Right kidney (tissue), 9 donors: ENCODE measurements at places on chromosomes 1 and 21.

DNA sequence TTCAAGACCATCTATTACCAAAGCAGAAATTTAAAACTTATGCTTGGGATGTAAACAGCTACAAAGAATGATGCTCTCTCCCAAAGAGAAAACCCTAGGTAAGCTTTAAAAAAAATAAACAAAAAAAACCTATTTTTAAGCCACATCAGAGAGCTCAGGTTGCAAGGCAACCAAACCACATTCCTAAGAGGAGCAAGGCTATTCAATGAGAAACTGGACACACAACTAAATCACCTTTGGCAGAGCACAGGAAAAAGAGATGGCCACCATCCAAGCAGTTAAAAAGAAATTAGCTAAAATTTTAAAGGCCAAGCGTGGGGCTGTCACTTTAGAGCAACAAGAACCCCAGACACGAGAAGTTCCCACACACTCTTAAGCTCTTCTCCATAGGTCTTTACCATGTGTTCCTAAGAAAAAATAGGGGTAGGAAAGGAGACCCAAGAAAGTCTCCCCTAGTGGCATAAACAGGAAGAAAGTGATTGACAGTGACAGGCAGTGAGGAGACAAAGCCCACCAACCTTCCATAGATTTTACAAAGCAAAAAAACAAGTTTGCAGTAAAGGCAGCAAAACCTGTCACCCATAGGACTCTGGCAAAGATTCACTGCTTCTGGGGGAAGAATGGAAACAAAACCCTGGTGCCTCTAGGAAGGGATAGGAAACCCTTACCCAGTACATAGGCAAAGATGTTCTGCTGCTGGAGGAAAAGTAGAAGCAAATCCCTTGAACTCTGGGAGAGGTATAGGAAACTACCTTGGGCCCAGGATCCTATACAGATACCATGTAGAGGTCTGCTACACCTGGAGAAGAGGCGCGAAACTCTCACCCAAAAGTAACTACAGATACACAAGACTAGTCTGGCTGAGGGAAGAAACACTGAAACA is 68.5 kb downstream of the FOXJ3 start:
- peak; percentile 11 for DNase-seq

DNA sequence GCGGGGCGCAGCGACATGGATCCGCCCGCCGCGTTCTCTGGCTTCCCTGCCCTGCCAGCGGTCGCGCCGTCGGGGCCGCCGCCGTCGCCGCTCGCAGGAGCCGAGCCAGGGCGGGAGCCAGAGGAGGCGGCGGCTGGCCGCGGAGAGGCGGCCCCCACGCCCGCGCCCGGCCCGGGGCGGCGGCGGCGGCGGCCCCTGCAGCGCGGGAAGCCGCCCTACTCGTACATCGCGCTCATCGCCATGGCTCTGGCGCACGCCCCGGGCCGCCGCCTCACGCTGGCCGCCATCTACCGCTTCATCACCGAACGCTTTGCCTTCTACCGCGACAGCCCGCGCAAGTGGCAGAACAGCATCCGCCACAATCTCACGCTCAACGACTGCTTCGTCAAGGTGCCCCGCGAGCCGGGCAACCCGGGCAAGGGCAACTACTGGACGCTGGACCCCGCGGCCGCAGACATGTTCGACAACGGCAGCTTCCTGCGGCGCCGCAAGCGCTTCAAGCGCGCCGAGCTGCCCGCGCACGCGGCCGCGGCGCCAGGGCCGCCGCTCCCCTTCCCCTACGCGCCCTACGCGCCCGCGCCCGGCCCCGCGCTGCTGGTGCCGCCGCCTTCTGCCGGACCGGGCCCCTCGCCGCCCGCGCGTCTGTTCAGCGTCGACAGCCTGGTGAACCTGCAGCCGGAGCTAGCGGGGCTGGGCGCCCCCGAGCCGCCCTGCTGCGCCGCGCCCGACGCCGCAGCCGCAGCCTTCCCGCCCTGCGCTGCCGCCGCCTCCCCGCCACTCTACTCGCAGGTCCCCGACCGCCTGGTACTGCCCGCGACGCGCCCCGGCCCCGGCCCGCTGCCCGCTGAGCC is 459 bp downstream of the FOXE3 start:
- DNase-seq, result peak; percentile 64

GRCh38 chr21:29582855-29583254 is 284.1 kb downstream of the BACH1 start:
- no peak for DNase-seq

DNA sequence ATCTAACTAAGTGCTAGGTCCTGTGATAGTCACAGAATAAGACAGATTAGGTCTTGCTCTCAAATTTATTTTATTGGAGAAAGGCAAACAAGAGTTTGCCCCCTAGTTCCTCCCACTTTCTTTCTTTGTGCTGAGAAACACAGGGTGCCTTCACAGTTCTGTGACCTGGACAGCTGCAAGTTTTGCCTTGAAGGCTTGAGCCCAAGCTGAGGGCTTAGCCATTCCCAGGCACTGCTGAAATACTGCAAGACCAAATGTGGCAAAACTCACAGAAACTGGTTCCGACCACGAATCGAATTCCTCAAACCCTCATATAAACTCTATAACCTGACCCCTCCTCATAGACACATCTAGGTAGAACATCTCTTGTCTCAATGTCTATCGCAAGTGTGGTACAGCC is 227.9 kb downstream of the RERE start:
- no peak for DNase-seq
